Activated CD4-positive, alpha-beta T cell treated with anti-CD3 and anti-CD28 coated beads, Interleukin-2, Interleukin-4, amounts not matched to agents 100 ng/mL and 50 ng/mL, durations not matched to agents 16 hours and 8 hours (primary cell): ENCODE measurements at places on chromosomes 16 and 17.

GRCh38 chr16:26827386-26827785 lies 239.3 kb upstream of the C16orf82 start:
- no peak for DNase-seq

DNA sequence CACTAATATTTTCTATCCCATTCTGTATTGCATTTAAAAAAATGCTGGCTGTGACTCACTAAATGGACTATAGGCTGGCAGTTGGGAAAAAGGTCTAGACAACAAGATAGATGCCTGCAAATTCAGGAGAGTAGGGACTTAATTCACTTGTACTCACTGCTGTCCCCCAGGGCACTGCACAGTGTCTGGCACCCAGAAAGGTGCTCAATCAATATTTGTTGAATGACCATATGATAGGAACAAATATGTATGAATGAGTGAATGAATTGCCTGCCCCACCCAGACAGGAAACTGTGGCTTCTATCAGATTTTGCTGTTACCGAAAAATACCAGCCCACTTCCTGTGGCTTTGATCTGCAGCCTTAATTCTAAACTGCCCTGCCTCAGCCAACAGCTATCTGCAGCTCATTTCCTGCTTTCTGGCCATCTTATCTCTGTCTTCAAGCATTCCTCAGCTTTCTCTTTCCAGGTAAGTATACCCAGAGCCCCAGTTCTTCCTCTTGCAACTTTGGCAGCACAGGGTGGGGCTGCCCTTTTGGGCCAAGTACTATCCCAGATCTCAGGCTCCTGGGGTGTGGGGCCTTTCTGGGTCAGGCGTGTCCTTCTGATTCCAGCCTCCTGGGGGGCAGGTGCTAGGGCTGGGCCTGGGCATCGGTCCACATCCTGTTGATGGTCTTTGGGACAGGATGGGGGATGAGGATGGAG lies 15.3 kb upstream of the TNS4 start:
- peak; percentile 92 for DNase-seq

DNA sequence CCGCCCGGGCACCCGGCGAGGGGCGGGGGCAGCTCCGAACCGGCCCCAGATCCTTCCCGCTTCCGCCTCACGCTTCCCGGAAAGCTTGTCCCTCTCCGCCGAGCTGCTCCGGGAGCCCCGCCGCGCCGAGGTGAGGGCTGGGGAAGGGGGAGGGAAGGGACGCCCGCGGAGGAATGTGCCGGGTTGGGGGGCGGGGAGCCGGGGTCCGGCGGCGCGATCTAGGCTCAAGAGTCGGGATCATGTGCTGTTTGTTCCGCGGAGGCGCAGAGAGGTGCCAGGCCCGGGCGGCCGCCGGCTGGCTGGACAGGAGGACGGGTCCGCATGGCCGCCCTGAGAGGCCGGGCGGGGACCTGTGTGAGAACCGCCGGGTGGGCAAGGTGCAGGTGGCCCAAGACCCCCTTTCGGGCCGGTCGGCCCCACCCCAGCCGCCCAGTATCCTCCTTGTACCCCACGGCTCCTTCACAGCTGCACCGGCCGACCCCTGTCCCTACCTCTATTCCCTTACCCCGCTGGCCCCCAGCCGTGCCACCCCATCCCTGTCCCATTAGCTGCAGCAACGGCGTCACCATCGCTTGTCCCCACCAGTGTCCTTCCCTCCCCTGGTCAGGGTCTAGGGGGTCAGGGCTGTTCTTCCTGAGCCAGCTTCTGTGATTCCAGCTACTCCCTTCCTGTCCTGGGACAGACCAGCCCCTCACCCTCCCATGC lies 429 bp downstream of the KIF1C start:
- no peak for DNase-seq

- DNase-seq: no peak
These were observed 762.0 kb downstream of the KCNJ18 start for GRCh38 chr17:22454070-22454999.

DNA sequence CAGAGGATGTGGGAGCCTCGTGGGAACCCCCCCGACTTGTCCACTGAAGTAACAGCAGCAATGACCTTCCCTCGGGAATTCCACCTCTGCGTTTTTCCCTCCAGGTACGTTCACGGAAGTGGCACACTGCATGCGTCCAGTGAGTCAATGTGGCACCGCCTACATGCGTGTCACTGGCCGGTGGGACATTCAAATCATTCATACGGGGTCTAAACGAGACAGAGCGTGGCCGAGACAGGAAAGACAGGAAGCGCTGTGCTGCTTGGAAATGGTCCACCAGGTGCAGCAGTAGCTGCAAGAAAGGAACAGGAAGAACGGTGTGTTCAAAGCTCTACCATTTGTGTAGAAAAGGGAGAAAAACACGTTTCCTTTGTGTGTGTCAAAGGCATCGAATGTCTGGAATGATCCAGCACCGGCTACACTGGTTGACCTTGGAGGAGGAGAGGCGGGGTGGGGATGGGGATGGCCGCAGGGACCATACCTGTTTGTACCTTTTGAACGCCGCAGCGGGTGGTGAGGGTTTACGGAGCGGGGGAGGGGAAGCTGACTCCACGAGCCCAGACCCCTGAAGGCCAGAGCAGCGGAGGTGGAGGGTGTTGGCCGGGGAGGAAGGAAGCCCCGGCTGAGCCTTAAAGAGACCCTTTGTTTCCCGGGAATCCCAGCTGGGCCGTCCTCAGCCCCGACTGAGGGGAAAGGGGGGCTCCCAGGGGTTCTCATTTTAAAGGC lies 1.7 kb upstream of the PGAP6 start:
- no peak for DNase-seq

DNA sequence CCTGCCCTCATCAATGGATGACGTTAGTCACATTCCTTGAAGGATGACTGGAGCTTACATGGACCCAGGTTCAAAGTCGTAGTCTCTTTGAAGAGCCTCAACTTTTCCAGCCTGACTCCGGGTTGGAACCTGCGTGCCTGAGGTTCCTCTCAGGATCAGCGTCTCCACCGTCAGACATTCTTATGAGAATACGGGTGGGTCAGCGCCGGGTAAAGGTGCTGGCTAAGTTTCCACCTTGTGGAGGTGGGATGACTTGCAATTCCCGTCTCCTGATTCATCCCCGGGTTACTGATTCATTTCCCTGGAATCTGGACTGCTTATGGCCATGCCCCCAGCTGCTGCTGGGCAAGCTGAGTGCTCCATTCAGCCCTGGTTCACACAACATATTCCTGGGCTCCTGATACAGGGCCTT lies 38.9 kb upstream of the CMIP start:
- DNase-seq: no peak

DNA sequence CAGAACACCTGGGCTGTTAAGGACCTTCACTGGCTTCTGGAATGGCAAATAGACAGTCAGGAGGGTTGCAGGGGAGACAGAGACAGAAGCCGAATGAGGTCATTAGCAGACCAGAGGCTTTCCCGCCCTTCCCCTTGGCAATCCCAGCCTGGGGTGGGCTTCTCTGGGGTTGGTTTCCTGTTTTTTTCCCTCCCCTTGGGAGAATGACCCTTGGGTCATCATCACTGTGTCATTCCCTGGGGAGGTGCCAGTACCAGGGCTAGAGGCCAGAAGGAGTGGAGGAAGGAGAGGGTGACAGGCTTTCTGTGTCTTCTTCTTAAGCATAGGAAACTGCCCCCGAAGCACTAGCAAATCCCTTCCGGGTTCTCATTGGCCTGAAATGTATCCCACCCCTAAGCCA lies 42.9 kb upstream of the IL21R start:
- no peak for DNase-seq

- DNase-seq: no peak
These were observed 5.8 kb downstream of the IRX3 start for GRCh38 chr16:54280751-54281150.

DNA sequence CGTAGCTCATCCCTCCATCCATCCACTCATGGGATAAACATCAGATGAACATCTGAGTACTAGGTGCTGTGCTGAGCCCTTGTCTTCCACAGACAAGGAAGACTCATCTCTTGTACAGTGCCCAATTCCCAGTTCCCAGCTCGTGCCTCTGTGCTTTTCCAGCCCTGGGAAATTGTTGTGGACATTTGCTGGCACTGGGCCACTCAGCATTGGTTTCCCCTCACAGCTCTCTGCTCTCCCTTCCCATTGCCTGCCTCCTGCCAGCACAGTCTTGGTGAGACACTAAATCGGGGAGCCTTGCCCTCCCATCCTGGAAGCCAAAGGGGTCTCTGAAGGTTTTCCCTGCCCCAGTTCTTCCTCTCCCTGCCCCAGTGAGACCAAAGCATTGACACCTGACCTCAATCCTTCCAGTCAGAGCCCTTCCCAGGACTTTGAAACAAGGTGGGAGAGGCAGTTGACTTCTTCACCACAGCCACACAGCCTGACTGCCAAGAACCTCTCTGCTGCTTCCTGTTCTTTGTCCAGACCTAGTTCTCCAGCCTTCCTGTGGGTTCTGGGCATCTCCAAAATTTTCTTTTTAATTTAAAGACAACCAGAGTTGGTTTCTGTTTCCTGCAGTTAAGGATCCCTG lies 50.2 kb downstream of the WSB1 start:
- DNase-seq: no peak

DNA sequence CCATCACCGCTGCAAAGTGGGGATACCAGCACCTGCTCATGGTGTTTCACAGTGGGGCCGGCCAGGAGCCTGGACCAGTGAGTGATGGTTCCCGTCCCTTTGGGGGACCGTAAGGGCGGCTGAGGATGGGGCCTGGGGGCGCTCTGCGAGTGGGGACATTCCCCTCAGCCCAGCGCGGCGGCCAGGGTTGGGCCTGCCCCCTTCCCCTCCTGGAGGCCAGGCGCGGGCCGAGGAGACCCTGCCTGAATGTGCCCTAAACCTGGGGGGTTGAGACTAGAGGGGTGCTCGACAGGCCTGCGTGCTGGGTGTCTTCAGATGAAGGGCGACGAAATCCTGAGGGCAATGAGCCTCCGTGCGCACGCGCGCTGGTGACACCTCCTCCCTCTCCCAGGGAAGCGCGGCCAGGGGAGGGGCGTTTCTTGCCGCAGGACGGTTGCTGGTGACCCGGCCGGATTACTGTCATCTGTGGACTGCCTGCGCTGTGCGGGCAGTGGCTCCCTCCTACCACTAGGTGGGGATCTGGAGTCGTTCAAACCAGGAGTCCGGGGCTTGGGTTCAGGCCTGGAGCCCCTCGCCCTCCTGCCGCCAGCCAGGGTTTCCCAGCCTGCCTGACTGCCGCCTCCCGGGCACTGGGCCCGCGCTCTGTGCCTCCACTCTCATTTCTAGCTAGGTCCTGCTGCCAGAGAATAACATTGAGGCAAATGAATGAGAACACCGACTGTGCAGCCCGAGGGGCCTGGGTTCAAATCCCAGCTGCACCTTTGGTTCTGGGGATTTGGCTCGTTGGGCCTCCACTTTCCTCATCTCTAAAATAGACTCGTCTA lies 17.1 kb downstream of the TBX2 start:
- DNase-seq: peak; percentile 74
